ENCODE measurements at places on chromosomes 6 and 20. TPM values are rescaled to one million over a fixed set of nuclear protein-coding genes. Genes with fewer than 3 reads are reported as not detected.

- no peak for DNase-seq
These were observed 11.2 kb upstream of the GRM1 start for GRCh38 chr6:146017672-146018071.

DNA sequence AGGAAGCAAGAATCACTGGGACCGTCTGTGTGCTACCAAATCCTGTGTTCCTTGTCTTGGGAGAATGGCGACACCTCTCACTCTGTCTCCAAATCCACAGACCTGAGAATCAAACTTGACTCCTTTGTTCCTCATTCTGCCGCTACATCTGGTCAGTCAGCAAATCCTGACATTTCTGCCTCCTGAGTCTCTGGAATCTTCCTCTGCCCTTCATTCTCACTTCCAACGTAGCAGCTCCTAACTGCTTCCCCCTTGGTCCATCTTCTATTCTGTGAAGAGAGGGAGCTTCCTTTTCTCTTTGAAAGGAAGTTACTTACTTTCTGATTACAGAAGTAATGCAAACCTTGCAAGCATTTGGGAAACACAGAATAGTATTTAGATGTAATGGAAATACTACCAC is 37.7 kb downstream of the SYTL3 start:
- DNase-seq, result no peak

DNA sequence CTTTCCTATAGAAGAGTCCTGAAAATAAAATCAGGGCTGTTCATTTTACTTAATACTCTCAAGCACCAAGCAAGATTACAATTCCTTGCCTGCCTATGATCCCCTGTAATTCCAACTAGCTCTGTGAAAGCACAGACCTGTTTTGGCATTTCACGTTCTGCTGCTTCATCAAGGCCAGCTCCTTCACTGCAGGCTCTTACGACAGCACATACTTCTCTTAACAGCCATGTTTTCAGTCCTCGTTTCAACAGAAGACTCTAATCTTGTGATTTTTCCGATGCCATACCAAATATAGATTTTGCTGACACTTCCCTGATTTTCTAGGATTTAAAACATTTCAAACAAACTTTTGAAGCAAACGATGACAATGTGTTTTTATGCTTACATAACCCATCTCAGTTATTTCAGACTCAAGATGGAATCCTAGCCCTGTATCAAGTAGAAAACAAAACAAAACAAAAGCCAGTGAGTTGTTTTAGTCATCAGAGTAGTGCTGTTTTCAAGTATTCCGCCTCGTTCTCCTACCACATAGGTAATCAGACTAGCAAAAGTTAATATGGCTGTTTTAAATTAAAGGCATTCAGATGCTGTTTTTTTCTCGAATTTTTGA is 616.5 kb upstream of the CITED2 start:
- DNase-seq, result peak; percentile 61

GRCh38 chr6:134797400-134798113 is 152.3 kb downstream of the ALDH8A1 start:
- no peak for DNase-seq

- DNase-seq, result peak; percentile 51
These were observed 19.9 kb downstream of the SLC13A3 start for GRCh38 chr20:46631212-46631869.

GRCh38 chr6:336159-337114 is 44.1 kb downstream of the DUSP22 start:
- no peak for DNase-seq

GRCh38 chr20:60066438-60066823 is 108.2 kb downstream of the CDH26 start:
- no peak for DNase-seq

DNA sequence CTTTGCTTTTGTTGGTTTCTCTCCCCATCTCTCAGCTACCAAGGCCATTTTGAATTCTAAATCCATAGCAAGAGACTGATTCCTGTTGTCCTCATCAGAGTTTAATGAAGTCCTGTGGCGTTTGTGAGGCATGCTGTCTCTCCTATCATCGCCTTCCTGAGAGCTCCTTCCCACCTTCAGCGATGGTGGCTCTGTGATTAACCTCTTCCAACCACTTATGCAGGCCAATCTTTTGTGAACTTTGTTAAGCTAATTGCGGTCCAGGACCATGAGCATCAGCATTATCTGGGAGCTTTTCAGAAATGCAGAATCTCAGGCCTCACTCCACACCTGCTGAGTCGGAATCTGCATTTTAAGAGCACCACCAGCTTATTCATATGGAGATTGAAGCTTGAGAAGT is 272.5 kb upstream of the CDYL start:
- no peak for DNase-seq

The GSTA3 gene
- 8.1 TPM for polyA plus RNA-seq

- DNase-seq, result no peak
These were observed 21.7 kb downstream of the MAP1LC3A start for GRCh38 chr20:34579979-34580940.
